ENCODE measurements at places on chromosomes 16 and 17.
A peak's percentile ranks its signal among the peaks of the same experiment; 100 is the strongest.

DNA sequence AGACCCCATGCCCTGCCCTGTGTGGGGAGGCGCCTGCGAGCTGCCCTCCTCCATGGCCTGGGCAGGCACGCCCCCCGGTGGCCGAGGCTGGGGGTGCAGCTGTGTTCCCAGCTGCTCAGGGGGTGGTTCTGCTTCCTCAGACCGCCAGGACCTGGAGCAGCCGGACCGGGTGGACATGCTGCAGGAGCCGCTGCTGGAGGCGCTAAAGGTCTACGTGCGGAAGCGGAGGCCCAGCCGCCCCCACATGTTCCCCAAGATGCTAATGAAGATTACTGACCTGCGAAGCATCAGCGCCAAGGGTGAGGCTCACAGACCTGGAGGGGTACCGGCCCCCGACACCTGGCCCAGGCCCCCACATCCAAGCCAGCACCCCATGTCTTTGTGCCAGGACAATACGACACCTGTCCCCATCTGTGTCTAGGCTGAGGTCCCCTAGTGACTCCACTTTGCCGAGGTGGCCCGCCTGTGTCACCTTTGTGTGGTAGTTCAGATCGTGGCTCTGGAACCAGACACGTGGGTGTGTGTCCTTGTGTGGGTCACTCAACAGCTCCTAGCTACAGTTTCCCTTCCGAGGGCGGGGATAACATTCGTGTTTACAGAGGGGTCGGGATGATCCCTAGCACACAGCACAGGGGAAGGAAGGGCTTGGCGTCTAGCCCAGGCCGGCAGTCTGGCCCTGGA is 9.3 kb downstream of the GJD3 start:
- peak; percentile 41 for DNase-seq

GRCh38 chr17:80718428-80718827 is 173.8 kb downstream of the RPTOR start:
- DNase-seq: no peak

DNA sequence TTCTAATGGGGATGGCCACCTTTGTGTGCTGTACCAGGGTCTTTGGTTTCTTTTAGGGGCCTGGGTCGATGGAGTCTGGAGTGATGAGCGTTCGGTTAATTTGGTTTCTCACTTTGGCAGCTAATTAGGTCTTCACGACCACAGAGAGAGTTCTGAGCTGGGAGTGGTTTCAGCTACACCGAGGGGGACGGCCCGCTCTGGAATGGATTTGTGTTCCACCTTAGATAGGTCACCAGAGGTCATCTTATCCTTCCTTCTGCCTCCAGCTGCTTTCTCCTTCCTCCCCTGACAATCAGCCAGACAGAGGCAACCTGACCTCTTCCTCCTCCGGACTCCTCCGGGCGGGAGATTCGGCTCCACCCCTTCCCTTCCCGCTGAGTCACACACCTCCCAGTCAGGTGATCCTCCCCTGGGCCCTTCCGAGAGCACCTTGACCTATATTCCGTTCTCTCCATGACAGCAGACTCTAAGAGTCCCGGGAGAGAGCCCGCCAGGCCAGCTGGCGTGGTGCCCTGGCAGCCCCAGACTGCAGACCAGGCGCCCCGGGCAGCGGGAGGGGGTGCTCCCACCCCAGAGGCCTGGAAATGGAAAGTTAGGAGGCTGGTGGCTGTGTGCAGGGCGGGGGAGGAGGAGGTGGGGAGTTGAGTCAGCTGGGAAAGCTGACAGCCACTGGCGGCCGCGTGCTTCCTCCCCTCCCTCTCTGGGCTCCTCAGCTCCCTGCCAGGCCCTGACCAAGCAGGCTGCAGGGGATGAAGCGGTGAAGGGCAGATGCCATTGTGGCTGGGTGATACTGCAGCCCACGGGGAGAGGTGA is 44.7 kb downstream of the CHD9 start:
- peak; percentile 90 for DNase-seq

DNA sequence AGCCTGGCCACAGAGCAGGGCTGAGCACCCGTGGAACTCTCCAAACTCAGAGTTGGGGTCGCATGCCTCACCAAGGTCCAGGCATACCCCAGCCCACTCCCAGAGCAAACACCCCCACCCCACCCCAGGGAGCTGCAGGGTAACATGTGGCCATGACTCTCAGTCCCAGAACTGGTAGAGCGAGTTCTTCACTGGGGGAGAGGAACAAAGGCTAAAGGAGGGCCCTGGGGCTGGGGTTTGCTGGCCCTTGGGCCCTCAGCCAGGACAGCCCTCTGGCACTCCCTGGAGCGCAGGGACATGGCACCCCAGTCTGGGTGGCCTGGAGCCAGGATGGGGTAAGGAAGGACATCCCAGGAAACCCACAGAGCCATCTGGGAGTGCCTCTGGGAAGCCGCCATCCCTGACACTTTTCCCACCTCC is 4.2 kb downstream of the HID1 start:
- DNase-seq: no peak

- DNase-seq: peak; percentile 10
Measured at GRCh38 chr17:77555741-77556291, 402.7 kb upstream of the TNRC6C start.

DNA sequence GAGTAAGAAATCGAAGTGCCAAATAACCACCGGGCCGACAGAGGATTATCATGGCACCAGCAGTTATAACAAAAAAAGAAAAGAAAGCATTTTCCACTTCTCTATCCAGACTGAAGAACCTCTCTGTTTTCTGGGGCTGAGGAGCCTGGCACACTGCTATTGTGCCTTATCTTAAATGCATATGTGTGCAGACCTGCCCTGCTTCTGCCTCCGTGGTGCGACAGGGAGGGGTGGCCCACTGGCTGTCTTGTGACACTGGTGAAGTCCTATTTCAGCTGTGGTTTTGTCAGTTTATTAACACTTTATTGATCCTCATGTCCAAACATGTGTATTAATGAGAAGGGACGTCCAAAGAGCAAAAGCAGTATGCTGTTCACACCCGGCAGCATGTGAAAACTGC is 55.4 kb downstream of the CDK5R1 start:
- no peak for DNase-seq

DNA sequence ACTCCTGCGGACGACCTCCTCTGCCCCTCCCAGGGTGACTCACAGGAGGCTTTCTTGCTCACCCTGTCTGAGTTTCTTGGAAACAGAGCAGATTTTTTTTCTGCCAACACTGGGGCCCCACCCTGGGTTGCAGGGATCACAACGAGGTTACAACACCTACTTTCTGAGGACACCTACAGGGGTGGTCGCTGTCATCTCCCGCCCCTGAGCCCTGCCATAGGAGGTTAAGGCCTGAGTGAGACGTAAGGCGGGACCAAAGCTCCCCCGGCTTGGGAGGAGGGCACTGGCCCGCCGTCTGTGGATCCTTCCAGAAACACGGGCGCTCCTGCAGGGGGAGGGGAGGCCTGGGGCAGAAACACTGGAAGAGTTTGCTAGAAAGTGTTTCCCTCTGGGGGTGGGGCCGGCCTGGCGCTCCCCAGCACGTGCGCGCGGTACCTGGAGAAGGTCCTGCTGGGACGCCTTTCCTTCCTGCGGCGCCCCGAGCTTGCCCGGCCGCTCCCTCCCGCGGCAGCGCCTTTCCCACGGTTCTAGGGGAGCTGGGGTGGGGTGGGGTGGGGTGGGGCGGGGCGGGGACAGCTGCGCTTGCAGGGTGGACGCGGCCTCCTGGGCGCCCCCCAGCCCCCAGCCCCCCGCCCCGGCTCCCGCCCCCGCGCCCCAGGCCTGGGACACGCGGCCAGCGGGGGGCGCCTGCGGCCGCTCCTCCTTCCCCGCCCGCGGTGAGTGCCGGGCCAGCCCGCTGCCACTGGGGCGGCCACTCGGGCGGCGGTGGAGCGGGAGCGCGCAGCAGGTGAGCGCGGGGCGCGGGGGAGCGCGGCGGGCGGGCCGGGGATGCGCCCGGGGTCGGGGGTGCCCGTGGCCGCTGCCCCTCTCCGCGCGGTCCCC is 20.7 kb upstream of the ADCY7 start:
- peak; percentile 78 for DNase-seq
